Uterus (tissue), 4 donors: ENCODE measurements at places on chromosomes 7 and 10. TPM values are rescaled to one million over a fixed set of nuclear protein-coding genes. Genes with fewer than 3 reads are reported as not detected.

DNA sequence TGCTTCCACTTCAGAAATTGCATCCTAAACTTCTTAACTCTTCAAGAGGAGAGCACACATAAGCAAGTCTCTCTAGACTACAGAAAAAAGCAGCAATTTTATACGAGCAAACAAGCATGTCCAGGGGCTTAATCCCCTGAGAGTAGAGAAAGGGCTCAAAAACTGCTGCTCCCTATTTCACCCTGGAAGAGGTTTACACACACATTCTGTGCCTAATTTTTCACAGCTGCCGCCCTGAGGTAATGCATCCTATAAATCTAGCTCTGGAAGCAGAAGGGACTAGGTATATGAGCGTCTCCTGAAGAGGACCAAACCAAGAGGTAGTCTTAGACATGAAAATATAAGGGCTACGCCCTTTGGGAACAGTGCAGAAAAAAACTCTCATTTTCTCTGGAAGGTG, 73.1 kb downstream of the CRPPA start:
- H3K4me1 ChIP-seq = no peaks in the 10 kb centered on the region
- H3K27me3 ChIP-seq = no peaks in the 10 kb centered on the region
- H3K4me3 ChIP-seq = no peak overlapping the region
- DNase-seq = no peak
- no peak overlapping the region for H3K27ac ChIP-seq
- H3K36me3 ChIP-seq = no peaks in the 10 kb centered on the region

DNA sequence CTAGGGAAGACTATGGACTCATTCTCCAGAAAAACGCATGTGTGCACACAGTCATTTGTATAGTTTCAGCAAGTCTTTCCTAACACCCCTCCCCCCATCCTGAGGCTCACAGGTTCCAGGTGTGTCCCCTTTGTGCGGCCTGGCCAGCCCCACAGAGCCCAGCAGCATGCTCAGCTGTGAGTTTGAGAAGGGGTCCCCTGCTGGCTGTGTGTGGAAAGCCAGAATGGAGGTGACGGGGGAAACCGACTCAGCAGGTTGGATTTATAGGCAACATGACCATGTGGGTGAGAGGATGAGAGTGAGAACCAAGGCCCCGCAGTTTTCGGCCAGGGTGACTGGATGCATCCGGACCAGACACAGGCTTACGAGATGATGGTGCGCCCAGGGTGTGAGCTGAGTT, 9.9 kb downstream of the PTPRE start:
- no peak for DNase-seq
- no peak overlapping the region for H3K27ac ChIP-seq
- H3K36me3 ChIP-seq = no peaks in the 10 kb centered on the region
- no peak overlapping the region for H3K4me3 ChIP-seq
- H3K27me3 ChIP-seq = no peaks in the 10 kb centered on the region

GRCh38 chr7:25847336-25848070, 304.5 kb upstream of the NFE2L3 start:
- peaks cover 57% of the 10 kb centered on the region for H3K4me1 ChIP-seq
- no peaks in the 10 kb centered on the region for H3K36me3 ChIP-seq
- peak overlapping the region; percentile 97 for H3K27ac ChIP-seq
- no peak overlapping the region for H3K4me3 ChIP-seq
- no peaks in the 10 kb centered on the region for H3K27me3 ChIP-seq
- no peak for DNase-seq

- peak within 1 kb of the TSS; percentile 91 for H3K4me3 ChIP-seq
- H3K27me3 ChIP-seq = no peaks in the 10 kb centered on the region
- H3K4me1 ChIP-seq = no peaks in the 10 kb centered on the region
- peak within 1 kb of the TSS; percentile 92 for H3K27ac ChIP-seq
- DNase-seq = peak; percentile 62
Observed at GRCh38 chr7:117873310-117874190, at the start of gene CTTNBP2. Gene CTTNBP2, minus strand, starts transcription at chr7:117873441. Its CDS starts 26 bp downstream, at chr7:117873415.

DNA sequence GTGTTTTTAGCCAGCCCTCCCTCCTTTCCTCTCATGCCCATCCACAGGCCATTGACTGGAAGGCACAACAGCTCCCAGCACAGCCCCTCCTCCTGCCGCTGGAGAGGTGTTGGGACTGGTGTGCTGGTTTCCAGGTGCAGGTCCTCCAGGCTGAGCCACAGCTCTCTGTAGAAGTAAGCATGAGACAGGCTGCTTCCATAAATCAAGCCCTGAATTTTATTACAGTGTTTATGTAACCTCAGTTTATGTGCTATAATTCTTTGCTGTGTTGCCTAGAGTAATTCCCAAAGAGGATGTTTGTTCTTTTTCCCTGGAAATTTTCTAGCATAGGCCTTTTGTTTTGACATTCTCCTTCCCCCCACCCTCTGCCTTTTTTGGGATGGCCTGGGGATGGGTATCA, 445.8 kb downstream of the AUTS2 start:
- DNase-seq = peak; percentile 28
- no peaks in the 10 kb centered on the region for H3K36me3 ChIP-seq
- no peaks in the 10 kb centered on the region for H3K27me3 ChIP-seq
- H3K4me1 ChIP-seq = no peaks in the 10 kb centered on the region
- no peak overlapping the region for H3K4me3 ChIP-seq

DNA sequence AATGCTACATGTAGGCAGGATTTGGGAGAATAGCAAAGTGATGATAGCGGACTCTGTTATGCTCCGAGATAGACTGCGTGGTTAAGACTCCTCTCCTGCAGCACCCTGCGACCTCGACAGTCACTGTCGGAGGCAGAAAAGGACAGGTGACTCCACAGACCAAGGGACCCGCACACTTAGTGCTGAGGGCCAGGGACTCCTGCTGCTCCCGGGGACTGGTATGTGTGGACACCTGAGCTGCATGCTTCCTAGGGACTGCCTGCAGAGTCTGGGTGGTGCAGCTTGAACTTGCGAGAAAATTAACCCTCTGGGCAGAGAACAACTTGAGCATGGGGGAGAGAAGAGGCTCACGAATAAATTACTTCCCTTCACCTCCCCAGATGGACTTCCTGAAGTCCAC, 407.1 kb upstream of the PFKP start:
- H3K27me3 ChIP-seq = no peaks in the 10 kb centered on the region
- no peak for DNase-seq
- no peak overlapping the region for H3K4me3 ChIP-seq
- H3K4me1 ChIP-seq = no peaks in the 10 kb centered on the region

DNA sequence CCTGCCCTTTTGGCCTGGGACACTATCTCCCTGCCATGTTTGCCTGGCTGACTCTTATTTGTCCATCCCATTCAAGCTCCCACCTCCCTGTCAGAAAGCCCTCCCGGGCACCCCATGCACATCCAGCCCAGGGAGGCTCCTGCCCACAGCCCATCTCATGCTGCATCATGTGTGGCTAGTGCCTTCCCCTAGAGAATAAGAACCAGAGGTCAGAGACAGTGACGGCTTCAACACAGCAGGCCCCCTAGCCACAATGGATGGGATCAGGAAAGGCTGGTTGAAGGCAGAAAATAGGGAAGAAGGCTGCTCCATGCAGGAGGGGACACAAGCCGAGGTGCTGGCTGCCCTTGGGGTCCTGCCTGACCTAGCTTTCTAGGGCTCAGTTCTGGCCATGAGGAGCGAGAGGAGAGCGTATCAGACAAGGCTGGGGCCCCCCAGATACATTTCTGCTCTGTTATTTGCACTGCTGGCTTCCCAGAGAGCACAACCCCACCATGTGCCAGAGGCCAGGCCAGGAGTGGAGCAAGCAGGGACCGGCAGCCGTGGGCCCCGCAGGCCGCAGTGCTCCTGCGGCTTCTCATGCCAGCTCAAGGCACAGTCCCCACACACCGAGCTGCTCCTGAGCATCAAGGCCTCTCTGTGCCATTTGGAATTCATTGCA, 161.1 kb upstream of the ZMIZ1 start:
- no peaks in the 10 kb centered on the region for H3K27me3 ChIP-seq
- no peak overlapping the region for H3K27ac ChIP-seq
- H3K4me1 ChIP-seq = no peaks in the 10 kb centered on the region
- DNase-seq = no peak
- H3K36me3 ChIP-seq = no peaks in the 10 kb centered on the region
- H3K4me3 ChIP-seq = no peak overlapping the region

GRCh38 chr7:152733286-152733934, 26.1 kb upstream of the ACTR3B start:
- H3K27ac ChIP-seq = no peak overlapping the region
- DNase-seq = no peak
- H3K4me3 ChIP-seq = no peak overlapping the region
- no peaks in the 10 kb centered on the region for H3K27me3 ChIP-seq

DNA sequence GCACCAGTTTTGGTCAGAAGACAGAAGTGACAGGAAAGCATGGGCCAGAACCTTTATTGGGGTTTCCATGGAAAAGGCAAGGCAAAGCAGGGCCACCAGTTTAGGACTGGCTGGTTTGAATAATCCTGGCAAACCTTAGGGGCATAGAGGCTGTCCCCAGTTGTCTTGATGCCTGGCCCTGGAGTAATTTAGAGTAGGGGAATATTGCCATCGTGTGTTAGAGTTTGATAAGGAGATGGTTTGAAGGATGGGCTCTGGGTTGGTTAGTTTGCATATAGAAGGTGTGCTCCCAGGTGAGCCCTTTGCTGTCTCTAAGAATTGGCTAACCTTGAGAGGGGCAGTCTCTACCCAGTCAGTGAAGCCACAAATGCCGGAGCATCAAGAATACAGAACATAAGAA, 79.6 kb downstream of the ZNF777 start:
- no peaks in the 10 kb centered on the region for H3K36me3 ChIP-seq
- no peak for DNase-seq
- no peak overlapping the region for H3K4me3 ChIP-seq
- H3K4me1 ChIP-seq = no peaks in the 10 kb centered on the region
- no peak overlapping the region for H3K27ac ChIP-seq
- H3K27me3 ChIP-seq = no peaks in the 10 kb centered on the region

GRCh38 chr7:43528576-43529354, 54.1 kb upstream of the STK17A start:
- no peaks in the 10 kb centered on the region for H3K27me3 ChIP-seq
- H3K4me1 ChIP-seq = no peaks in the 10 kb centered on the region
- H3K36me3 ChIP-seq = no peaks in the 10 kb centered on the region
- H3K4me3 ChIP-seq = no peak overlapping the region
- DNase-seq = no peak

DNA sequence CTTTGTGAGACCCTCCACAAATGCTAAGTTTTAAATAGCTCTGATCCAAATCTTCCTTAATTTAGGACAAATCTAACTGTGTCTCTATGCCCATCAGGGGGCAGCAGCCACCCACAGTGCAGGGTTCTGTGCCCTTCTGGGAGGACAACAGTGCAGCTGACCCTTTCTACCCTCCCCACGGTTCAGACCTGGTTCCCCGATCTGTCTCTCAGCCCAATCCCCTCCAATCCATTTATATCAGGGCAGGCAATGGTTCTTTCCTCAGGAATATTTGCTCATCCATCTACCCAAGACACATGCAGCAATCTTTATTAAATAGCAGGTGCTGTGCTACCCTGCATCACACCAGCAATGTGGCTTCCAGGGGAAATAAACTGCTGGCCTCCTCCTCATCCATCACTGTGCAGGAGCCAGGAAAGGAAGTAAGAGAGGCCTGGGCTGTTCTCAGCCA, 4.0 kb upstream of the RBM28 start:
- no peak overlapping the region for H3K4me3 ChIP-seq
- no peaks in the 10 kb centered on the region for H3K36me3 ChIP-seq

DNA sequence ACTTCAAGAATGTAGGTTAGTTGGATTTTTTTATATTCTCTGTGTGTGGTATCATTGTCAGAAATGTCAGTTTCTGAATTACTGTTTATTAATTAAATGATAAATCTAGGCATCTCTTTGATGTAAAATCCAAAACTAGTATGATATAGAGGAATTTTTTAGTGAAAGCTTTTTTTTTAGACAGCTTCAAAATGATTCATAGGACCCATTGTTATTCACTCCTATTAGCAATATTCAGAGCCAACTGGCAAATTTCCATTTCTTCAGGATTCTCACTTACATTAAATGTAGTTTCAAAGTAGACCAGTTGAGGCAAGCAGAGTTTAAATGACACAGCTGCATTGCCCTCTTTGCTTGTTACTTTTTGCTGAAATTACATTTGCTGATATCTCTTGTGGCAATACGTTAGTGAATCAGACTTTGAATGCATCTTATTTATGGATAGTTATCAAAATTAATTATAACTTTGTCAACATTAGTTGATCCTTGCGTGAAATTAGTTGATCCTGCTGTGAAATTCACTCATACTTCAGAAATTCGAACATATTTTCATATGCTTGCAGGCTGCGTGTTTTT, 20.3 kb downstream of the ZNF277 start:
- no peak overlapping the region for H3K27ac ChIP-seq
- no peaks in the 10 kb centered on the region for H3K27me3 ChIP-seq
- H3K4me3 ChIP-seq = no peak overlapping the region
- no peak for DNase-seq

DNA sequence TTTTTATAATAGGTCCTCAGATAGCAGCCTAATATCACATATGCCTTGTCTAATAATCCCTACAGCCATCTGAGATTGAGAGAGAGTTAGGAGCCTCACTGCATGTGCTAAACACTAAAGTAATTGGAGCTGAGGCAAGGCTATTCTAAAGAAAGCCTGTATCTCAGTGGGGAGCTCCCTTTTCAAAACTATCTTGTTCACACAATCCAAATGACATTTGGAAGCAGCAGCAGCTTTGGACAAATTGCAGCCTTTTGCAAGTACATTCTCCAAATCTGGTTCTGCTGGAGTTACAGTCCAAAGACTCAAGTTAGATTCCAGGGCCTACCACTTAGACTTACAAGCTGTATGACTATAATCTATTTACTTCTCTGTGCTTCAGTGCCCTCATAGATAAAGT, 104.5 kb downstream of the MACC1 start:
- H3K27me3 ChIP-seq = no peaks in the 10 kb centered on the region
- H3K27ac ChIP-seq = peak overlapping the region; percentile 7
- no peak for DNase-seq
- H3K36me3 ChIP-seq = no peaks in the 10 kb centered on the region
- no peak overlapping the region for H3K4me3 ChIP-seq
- H3K4me1 ChIP-seq = no peaks in the 10 kb centered on the region

- H3K4me1 ChIP-seq = no peaks in the 10 kb centered on the region
- no peak overlapping the region for H3K4me3 ChIP-seq
Observed at GRCh38 chr10:24958721-24959381, 6.4 kb upstream of the PRTFDC1 start.

GRCh38 chr10:5811387-5811821, 1.8 kb downstream of the GDI2 start:
- H3K27ac ChIP-seq = no peak overlapping the region
- no peaks in the 10 kb centered on the region for H3K27me3 ChIP-seq
- H3K4me3 ChIP-seq = no peak overlapping the region
- DNase-seq = no peak

The TRIM73 gene
- 15.6 TPM for total RNA-seq

The ADRB1 gene
- not detected for total RNA-seq

The PLAU gene
- total RNA-seq = 5.9 TPM

The CAV1 gene
- 351 TPM for total RNA-seq

The VWA2 gene
- total RNA-seq = 2.5 TPM

The SPDYE9 gene
- total RNA-seq = not detected

The CDC14C gene
- not detected for total RNA-seq

The ARID5B gene
- 57.9 TPM for total RNA-seq

The PLA2G12B gene
- not detected for total RNA-seq

The NPVF gene
- not detected for total RNA-seq

The GIMAP1 gene
- 7.4 TPM for total RNA-seq

The ITGB8 gene
- total RNA-seq = 74.8 TPM
